Smooth muscle cell of the umbilical artery (primary cell): ENCODE measurements at places on chromosomes 12 and 14. TPM values are rescaled to one million over a fixed set of nuclear protein-coding genes. Genes with fewer than 3 reads are reported as not detected.

TAS2R30 gene
- 5.0 and 8.9 TPM in 2 replicates for total RNA-seq

TMEM121 gene
- total RNA-seq = 6.7 and 11.3 TPM in 2 replicates

SENP1 gene
- 13.7 and 14.7 TPM in 2 replicates for total RNA-seq

CCDC88C gene
- 0.59 and 2.6 TPM in 2 replicates for total RNA-seq

REP15 gene
- 2.1 and 5.0 TPM in 2 replicates for total RNA-seq

RPL6 gene
- 1,132 and 1,320 TPM in 2 replicates for total RNA-seq

RFX4 gene
- not detected in 2 replicates for total RNA-seq

CBLN3 gene
- 1.7 and 2.7 TPM in 2 replicates for total RNA-seq

GLIPR1L1 gene
- not detected in 2 replicates for total RNA-seq

OR4E2 gene
- not detected in 2 replicates for total RNA-seq

PIWIL1 gene
- total RNA-seq = not detected in 2 replicates

ABCD2 gene
- total RNA-seq = 0.05 and 0.30 TPM in 2 replicates

FOXG1 gene
- under 0.01 TPM in 1 of 2 replicates, not detected in the other for total RNA-seq

TMEM132C gene
- total RNA-seq = not detected in 2 replicates
